Fibroblast of skin of scalp (primary cell): ENCODE measurements at places on chromosomes 4 and X.
A peak's percentile ranks its signal among the peaks of the same experiment; 100 is the strongest.

DNA sequence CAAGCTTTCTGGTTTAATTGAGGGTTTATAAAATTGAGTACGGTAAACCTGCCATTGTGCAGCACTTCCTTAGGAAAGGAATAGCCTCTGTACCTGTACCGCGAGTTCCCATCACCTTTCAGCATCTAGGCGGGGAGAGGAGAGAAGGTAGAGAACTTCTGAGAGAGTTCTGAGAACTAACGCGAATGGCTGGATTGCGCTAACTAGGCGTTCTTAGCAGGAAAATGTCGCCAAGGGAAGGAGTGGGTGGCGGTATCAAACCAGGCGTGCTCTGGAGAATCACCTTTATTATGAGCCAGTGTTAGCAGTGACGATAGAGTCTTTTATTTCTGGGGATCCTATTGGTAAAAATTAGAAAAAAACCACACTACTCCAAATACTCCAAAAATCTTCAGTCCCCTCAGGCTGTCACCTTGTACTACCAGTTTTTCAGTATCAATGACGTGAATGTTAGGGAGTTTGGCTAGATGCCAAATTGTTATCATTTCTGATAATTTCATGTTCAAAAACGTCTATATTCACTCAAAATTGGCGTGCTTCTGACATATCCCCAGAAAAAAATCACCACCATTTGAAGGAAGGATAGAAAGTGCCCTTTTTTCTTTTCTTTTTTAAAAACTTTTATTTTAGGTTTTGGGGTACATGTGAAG is 1.4 kb downstream of the UGT8 start:
- DNase-seq: no peak

DNA sequence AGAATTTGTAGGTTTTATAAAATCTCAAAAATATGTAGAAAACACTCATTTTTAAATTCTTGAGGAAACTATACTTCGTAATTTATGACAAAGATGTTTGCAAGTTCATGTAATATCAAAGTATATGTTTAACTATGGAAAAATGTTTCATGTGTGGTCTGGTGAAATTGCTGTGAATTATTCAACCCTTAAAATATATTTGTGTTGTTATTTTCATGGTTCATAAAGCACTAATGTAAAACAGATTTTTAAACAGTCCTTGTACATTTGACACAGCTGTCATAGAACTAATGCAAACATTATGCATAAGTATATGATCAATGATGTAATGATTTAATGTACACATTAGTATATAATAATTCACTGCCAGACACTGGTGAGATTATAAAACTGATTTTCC is 83.1 kb upstream of the ARSJ start:
- DNase-seq: peak; percentile 60

- DNase-seq: peak; percentile 19
These were observed 64.1 kb downstream of the ALPK1 start for GRCh38 chr4:112361181-112361791.

- DNase-seq: no peak
These were observed 2.7 kb downstream of the PDLIM5 start for GRCh38 chr4:94454405-94454804.

DNA sequence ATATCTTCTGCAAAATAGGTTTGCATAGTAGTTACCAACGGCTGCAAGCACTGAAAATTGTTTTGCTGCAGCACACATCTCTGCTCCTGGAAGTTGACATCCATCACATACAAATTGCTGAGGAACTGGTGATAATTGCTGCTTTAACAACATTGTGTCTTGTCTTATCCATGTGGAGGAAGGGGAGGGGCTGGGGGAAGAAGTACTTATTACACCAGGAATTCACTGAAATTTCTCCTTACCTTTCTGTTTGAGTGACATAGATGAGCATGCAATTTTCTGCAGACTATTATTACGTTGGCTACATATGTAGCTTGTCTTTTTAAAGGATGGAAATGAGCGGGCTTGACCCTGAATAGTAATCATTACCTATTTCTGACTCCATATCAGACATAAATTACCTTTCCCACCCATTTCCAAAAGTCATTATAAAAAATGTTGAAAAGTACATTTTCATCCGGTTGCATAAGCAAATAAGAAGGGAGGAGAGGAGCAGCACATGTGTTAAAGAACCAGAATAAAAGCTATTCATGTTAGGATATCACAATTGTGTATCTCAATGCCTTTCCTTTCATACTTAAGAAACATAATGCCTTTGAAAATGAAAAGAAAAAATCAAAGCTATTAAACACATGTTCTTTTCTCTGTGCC is 1905.6 kb downstream of the PCDH7 start:
- DNase-seq: no peak

DNA sequence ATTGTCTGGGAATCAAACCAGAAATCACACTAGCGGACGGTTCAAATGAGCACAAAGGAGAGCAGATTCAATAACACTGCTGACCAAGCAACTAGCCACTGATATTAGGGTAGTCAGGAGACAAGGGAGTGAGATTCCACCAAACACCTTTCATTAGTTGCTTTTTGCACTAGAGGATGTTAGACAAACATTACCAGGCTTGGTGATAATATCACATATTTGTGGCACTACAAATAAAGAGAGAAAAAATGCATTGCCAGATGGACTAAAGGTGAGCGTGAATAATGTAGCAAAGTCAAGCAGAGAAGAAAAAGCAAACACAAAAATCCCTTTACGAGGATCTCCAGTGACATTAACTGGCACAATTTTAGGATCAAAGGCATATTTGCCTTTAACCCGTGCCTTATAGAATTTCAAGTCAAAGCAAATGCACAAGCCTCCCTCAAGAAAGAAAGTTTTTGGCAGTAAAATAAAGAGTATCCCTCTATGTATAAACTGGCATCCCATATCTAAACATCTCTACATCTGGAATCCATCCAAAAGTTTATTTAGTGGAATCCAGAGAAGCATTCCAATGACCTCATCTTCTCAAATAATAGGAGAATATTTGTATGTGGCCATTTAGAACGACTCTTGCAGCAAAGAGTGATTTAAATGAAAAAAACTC is 290.9 kb downstream of the KCTD8 start:
- DNase-seq: peak; percentile 4

DNA sequence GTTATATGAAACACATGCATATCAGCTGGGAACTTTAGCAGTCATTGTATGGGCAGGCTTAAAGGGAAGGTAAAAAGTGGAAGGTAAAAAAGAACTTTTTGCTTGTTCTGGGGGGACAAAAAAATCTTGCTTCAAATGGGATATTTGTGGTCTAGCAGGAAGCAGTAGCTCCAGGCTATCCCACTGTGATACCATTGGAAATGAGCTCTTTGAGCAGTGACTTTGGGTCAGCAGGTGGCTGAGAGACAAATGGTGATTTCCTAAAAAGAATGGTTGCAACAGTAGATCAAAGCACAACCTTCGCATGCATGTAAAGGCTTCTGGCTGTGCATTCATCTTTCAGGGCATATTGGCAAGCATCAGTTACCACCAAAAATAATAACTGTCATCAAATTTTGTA is 106.2 kb downstream of the RS1 start:
- DNase-seq: no peak

GRCh38 chrX:1178580-1179057 is 33.8 kb downstream of the CRLF2 start:
- DNase-seq: no peak

DNA sequence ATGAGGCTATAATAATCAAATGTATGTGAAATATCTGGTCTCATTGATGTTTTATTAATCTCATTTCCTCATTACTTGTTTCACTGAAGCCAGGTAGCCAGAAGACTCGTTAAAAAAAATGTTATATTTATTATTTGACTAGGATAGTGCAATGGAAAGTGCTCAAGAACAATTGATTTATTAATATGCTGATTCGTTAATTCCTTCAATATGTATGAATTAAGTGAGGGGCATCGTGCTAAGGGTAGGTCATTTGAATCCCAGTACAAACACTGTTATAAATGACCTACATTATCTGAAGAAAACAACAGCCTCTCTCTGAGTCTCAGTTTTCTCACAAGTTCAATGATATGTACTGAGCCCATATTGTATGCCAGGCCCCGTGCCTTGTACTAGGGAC is 214.2 kb upstream of the GPRIN3 start:
- DNase-seq: no peak

DNA sequence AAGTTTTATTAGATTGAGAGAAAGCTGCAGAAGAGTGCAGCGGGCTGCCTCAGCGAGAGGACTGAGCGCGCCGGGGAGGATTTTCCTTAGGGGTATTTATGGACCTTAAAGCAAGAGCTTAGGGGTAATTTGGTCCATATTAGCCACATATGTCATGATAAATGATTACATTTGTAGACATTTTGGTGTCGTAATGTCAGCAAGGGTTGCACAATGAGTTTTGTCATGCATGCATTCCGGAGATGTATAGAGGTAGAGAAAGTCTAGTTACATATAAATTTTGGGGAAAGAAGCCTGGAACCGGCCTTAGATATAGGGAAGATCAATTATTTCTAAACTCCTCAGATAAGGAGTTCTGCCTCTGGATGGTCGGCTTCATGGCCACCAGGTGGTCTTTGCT is 10.0 kb downstream of the MGST2 start:
- no peak for DNase-seq

- no peak for DNase-seq
These were observed 168.1 kb downstream of the VSIG4 start for GRCh38 chrX:65871671-65872311.

DNA sequence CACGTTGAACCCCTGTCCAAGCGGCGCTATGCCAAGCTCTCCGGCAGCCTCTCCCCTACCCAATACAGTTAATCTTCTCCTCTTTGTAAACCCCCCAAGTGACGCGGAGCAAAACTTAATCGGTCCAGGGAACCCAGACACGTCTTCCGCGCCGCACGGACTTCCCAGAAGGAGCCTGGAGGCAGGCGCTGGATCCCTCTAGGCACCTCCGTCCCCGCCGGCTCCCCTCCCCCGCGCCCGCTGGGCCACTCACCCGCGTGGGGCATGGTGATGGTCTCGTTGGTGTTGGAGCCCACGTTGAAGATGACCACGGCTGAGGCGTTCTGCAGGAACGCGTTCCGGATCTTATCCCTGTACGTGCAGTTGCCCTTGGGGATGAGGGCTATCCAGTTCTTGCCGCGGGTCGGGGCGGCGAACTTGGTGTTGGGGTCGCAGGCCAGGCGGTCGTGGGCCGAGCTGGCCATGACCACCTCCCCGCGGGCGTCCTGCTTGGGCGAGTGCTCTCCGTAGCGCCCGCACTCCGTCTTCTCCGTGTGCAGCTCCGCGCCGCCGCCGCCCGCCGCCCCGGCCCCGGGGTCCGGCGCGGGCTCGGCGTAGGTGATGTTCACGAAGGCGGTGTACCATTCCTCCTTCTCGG is 1.1 kb downstream of the RNF150 start:
- DNase-seq: no peak

DNA sequence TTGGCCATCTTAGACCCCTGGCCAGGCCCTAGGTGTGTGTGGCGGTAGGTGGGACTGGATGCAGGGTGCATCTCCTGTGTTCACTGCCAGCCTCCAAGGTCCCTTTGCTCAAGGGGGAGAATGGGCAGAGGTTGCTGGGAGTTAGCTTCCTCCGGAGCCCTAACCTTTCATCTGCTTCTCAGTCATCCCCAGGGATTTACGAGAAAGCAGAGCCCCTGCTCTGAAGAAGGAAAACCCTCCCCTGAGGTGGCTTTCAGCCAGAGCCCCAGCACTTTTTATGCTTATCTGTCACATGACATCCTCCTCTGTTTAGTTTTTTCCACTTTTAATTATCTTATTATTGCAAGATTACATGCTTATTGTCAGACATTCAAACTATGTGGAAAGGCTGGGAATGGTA is 44.9 kb upstream of the DDX3X start:
- no peak for DNase-seq

DNA sequence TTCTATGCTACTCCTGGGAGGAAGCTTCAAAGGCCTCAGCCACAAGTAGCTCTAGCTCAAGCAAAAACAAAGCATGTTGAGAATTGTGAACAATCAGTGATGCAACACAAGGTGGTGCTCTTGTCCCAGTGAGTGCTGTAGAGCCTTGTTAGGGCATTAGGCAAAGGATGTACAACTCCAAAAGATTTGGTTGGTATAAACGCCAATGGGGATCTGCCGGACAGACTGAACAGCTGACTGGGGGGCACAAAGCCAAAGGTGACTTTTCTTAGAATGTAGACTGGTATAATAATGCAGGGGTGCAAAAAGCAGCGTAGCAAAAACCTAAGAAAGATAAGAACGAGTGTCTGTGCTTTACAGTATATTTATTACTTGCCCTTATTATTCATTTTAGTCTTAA is 62.6 kb upstream of the ALB start:
- peak; percentile 55 for DNase-seq

- no peak for DNase-seq
These were observed 7.1 kb downstream of the ATP5ME start for GRCh38 chr4:666822-667544.

DNA sequence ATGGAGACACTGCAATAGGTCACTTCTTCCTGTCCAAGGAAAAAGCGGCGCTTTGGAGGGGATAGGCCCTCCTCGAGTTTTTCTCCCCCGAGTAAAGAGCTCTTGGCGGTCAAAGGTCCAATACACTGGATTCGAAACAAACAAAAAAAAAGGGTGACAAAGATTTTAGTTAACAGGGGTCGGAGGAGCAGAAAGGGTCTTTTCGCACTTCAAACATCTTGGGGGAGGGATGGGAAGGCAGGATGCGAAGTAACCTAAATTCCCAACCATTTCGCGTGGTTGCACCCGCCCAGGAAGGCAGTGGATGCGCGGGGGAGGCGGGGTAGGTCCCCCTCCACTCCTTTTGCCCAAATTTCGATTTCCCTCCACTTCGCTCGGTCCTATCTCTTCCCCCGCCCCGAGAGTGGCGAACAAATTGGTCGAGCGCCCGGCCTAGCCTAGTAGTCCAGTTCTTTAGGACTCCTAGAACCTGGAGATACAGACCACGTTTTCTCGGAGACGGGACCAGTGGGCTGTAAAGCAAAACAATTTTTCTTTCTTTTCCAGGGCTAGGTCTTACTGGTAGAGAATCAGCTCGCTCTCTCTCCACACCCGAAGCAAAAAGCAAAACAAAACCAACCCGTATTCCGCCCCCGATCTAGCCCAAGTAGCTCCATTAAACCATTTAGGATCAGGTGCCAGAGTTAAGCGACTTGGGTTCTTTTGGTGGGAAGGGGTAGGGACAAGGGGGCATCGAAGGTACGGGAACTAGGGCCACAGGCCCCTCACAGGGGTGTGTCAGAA is 2.0 kb upstream of the STAG2 start:
- DNase-seq: peak; percentile 17

DNA sequence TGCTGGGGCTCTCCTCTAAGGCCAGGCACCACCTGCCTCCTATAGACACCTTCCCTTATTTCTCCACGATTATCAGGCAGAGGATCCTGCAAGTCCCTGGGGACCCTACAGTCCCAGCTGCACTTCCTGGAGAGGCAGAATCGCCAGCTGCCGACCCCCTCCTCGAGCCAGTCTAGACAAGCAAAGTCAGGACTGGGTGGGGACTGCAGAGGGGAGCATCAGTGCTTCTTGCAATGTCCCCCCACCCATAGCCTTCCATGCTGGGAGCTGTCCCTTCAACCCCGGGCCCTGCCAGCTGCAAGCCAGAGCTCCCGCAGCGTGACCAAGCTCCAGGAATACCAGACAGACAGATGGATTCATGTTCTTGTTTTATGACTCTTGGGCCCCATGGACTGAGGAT is 1.4 kb upstream of the CRMP1 start:
- no peak for DNase-seq

GRCh38 chr4:76279462-76279861 is 27.1 kb upstream of the STBD1 start:
- DNase-seq: no peak
